ENCODE measurements at places on chromosomes 5 and 9. TPM values are rescaled to one million over a fixed set of nuclear protein-coding genes. Genes with fewer than 3 reads are reported as not detected.

Gene ANKDD1B
- total RNA-seq: not detected

DNA sequence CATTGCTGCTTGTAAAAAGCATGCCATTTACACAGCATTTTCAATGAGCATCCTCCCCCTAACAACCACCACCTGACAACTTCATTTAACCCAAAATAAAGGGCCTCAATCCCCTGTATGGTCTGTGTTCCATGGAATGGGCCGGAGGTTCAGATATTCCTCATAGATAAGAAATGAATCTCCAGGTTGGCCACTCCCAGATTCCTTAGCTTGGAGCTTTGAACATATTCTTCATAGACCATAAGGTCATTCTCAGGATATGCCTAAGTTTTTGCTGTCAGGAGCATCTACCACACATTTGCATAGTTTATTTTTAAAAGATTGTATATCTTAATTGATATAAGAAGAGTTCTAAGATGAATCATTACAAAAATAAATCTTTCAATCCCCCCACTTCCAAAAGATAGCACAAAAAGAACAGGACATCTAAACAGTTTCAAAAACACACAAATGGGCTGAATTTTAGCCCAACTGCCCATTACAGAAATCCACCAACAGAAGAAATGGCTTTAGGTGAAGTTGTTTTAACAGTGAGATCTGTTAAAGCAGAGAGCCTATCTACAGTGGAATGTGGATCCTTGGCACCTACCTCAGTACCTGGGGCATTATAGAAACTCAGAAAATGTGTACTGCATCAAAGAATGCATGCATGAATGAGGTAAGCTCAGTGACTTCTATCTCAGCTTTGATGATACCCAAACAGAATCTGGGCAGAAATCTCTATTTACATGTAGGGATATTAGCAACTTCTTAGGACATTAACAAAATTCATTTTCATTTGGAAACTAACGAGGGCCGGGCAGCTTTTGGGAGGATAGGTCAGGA, 179.8 kb downstream of the SEC61B start:
- peak; percentile 44 for DNase-seq

- peak; percentile 50 for DNase-seq
Measured at GRCh38 chr5:146541958-146542849, 26.2 kb upstream of the GPR151 start.

- DNase-seq: no peak
Measured at GRCh38 chr5:34791761-34792244, 47.2 kb upstream of the TTC23L start.

- DNase-seq: no peak
Measured at GRCh38 chr9:90916147-90916734, 114.6 kb downstream of the SYK start.

Gene C1QTNF3
- total RNA-seq: not detected

DNA sequence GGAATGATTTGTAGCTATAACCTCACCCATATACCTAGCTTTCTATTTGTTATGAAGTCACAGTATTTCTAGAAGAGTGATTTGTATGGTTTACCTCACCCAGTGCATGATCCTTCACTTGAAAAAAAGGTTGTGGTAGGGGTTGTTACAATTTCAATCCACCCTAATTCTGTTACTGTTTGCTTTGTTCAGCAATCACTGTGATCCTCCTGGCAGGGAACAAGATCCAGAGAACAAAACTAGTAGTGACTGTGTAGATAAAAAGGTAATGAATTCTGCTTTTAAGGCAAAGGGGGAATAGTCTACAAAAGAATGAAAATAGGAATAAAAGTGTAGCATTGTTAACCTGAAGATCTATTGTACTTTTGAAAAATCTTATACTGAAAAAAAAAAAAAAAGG, 191.3 kb upstream of the SH3GL2 start:
- no peak for DNase-seq

Gene SLCO6A1
- total RNA-seq: not detected

Gene MTX3
- 16.3 TPM for total RNA-seq

- DNase-seq: peak; percentile 83
Measured at GRCh38 chr5:16894236-16895057, 41.6 kb downstream of the MYO10 start.

Gene PCDHB2
- 7.6 TPM for total RNA-seq

Gene SLC25A2
- total RNA-seq: 0.11 TPM

DNA sequence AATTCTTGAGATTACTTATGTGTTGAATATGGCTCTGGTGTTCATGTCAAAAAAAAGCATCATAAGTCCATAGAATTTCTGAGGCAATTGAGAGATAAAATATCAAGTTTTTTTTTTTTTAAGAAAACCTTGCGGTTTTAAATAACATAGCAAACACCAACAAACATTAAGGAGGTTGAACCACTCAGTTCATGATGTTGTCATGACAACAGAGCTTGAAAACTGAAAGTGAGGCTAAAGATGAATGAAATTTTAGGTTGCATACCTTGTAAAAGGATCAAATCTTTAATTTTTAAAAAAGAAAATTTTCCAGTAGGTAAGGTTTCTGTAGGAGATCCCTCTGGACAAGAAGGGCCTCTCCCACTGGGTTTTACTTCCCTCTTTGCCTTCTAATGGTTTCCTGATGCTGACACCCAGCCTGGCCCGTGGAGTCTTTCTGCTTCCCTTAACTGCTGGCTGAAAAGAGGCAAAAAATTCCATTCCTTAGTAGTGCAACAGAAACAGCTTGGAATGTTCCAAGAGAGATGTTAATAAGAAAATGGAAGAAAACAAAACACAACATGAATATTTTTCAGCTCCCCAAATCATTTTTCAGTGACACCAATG, 60.0 kb upstream of the FER start:
- DNase-seq: no peak

Gene SHC3
- 0.16 TPM for total RNA-seq

GRCh38 chr9:116288658-116289057, 135.1 kb downstream of the PAPPA start:
- peak; percentile 91 for DNase-seq

DNA sequence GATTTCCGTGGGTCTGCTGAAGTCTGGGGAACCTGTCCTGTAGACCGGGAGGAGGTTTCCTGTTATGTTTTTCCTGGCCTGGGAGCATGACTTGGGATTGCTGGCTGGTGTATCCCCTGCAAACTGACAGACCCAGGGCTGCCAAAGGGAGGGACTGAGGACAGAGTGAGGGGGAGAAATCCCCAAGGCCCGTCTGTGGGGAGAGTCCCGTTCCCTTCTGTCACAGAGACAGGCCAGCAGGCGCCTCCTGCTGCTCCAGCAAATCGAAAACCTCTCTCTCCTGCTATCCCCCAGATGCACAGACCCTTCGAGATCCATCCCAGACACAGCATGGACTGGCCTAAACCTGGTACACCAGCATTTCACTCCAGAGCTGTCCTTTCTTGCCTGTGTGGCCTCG, 56.2 kb upstream of the ALDH1B1 start:
- DNase-seq: no peak

Gene TAF9
- 118 TPM for total RNA-seq

Gene SEMA5A
- total RNA-seq: 9.1 TPM

DNA sequence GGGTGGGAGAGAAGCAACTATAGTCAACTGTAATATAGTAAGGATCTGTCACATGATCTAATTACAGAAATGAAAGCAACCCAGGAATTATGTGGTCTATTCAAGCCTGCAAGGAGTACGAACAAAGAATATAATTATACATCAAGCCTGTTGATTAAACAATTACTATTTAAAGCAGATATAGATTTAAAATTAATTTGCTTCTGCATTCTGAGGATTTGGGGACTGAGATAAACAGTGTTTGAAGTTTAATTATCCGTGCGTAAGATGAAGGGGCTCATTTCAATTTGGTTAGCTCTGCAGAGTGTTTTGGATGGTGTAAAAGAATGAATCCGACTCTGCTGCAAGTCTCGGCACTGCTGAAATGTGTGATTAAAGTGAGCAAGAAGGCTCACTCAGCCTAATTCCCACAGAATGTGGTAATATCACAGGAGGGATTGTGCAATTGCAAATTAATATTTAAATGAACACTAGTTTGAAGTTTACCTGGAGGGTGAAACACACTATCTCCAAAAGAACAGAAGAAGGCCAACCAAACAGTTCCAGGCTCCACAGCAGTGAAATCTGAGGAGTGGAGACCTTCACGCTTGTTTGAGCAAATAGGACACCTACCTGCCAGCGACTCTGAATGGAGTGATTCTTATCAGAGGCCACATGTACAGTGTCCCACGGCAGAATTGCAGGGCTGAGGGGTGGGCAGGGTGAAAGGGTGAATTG, 420.6 kb upstream of the SLC30A5 start:
- no peak for DNase-seq

- peak; percentile 59 for DNase-seq
Measured at GRCh38 chr5:171907725-171908343, 98.6 kb downstream of the FBXW11 start.

DNA sequence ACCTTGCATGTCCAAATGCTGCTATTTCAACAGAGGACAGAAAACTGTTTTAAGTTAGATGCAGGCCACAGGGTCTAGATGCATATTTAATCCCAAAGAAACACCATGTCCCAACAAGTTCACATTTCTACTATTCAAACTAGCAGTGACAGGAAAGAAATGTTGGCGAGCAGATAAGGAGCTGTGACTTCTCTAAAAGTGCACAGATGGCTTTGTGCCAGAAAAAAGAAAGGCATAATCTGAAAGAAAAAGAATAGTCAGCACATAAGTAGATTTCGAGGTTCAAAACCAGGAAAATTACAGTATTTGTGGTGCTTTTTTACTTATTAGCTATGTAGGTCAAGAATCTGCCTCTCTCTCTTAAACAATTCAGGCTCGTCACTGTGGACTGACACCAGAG, 178.3 kb downstream of the DNAH5 start:
- DNase-seq: no peak

Gene SPATA31A3
- not detected for total RNA-seq

DNA sequence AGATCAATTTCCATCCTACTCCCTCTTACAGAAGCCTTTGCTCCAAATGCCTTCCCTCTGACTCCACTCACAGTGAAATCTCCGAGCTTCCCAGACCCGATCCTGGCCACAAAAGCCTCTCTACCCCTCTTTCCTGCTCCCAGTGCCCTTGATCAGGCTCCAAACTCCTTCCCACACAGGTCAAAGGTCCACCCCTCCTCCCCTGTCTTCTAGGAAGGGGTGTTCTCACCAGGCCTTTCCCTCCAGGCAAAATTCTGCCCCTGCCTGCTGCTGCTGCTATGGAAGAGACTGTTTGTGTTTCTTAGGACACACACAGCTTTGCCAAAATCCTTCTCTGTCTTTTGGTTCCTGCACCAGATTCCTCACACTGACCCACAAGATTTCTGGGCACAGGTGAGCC, 85.8 kb upstream of the ALDH1A1 start:
- DNase-seq: no peak

- no peak for DNase-seq
Measured at GRCh38 chr5:141949511-141949910, 8.5 kb downstream of the PCDH12 start.

GRCh38 chr5:37197340-37198050, 51.7 kb downstream of the CPLANE1 start:
- DNase-seq: no peak

Gene HABP4
- 30.7 TPM for total RNA-seq

DNA sequence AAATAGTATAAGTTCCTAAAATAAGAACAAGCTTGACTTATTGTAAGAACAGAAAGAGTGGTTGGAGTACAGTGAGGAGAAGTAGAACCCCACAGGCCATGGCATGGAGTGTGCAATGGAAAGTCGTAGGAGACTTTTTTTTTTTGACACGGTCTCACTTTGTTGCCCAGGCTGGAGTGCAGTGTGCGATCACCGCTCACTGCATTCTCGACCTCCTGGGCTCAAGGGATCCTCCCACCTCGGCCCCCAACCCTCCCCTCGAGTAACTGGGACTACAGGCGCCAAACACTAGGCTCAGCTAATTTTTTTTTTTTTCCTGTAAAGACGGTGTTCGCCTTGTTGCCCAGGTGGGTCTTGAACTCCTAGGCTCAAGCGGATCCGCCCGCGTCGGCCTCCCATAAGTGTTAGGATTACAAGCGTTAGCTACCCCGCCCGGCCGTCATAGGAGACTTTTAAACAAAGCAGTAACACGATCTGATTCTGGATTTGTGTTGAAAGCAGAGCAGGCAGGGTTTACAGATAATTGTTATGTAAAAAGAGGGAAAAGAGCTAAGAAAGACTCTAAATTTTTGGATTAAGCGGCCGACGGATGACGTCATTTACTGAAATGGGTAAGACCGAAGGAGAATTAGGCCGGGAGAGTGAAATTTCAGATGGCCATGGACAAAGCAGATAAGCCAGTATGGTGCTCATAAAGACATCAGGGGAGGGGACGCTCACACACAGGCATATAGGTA, 752 bp downstream of the TSTD2 start:
- no peak for DNase-seq

DNA sequence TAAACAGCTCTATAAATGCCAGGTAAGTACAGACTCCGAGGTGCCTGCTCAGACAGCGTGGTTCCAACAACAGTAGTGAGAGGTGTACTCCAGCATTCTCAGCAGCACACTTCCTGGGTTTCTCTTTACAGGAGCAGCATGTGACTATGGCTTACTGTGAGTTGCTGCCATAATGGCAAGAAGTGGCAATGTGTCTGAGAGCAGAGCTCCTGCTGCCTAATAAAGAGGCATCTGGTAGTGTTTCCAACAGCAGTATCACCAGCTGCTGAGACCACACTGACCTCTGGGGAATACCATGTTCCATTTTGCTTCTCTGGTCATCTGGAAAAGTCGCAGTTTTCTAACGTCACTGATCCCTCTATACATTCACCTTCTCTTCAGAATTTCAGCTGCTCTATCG, 398.2 kb downstream of the SLCO4C1 start:
- DNase-seq: no peak
